ENCODE measurements at places on chromosomes 7 and 10. TPM values are rescaled to one million over a fixed set of nuclear protein-coding genes. Genes with fewer than 3 reads are reported as not detected.

The PNLIPRP2 gene
- total RNA-seq, result not detected

The IMPDH1 gene
- 54.1 TPM for total RNA-seq

The ABCA13 gene
- total RNA-seq, result 0.05 TPM

The THSD7A gene
- not detected for total RNA-seq

The PKD2L1 gene
- total RNA-seq, result not detected

The SAP25 gene
- 18.2 TPM for total RNA-seq

The HYAL4 gene
- not detected for total RNA-seq

The CTAGE8 gene
- total RNA-seq, result not detected

The LRRC61 gene
- 24.7 TPM for total RNA-seq

The MGMT gene
- 24.8 TPM for total RNA-seq

The ASB10 gene
- total RNA-seq, result not detected

The PHKG1 gene
- 1.8 TPM for total RNA-seq

The MCM10 gene
- 78.2 TPM for total RNA-seq

The ACTL6B gene
- total RNA-seq, result not detected

The CRTAC1 gene
- not detected for total RNA-seq

The SDHAF3 gene
- 14.7 TPM for total RNA-seq

The ACADSB gene
- 17.4 TPM for total RNA-seq

The BRI3 gene
- 38.3 TPM for total RNA-seq

The FAM25G gene
- total RNA-seq, result not detected

The PIK3CG gene
- 50.5 TPM for total RNA-seq

The ITGB8 gene
- 0.06 TPM for total RNA-seq

The ZNF273 gene
- 13.6 TPM for total RNA-seq

The ADCYAP1R1 gene
- not detected for total RNA-seq

The HOXA5 gene
- not detected for total RNA-seq

The ANKRD30A gene
- not detected for total RNA-seq

The OGDH gene
- total RNA-seq, result 136 TPM

The RELN gene
- total RNA-seq, result not detected

The CCDC172 gene
- not detected for total RNA-seq

The DLG5 gene
- total RNA-seq, result 4.8 TPM

The STEAP2 gene
- total RNA-seq, result not detected

The TRDMT1 gene
- 9.2 TPM for total RNA-seq

The FBXO24 gene
- 1.3 TPM for total RNA-seq

The SERPINE1 gene
- 1.2 TPM for total RNA-seq

The MACC1 gene
- total RNA-seq, result 1.5 TPM

The KCND2 gene
- total RNA-seq, result not detected

The FAM25C gene
- total RNA-seq, result not detected

The ADAM12 gene
- not detected for total RNA-seq

The SPAG6 gene
- total RNA-seq, result 6.0 TPM

The FXYD4 gene
- 0.37 TPM for total RNA-seq

The CLDN4 gene
- total RNA-seq, result 0.09 TPM

The KAZALD1 gene
- total RNA-seq, result not detected

The SUFU gene
- 12.9 TPM for total RNA-seq

The SPDYE18 gene
- total RNA-seq, result 0.70 TPM

The ST8SIA6 gene
- total RNA-seq, result not detected

The NPTX2 gene
- total RNA-seq, result not detected

The MYL10 gene
- total RNA-seq, result not detected

The TRPV5 gene
- not detected for total RNA-seq

The GPR22 gene
- not detected for total RNA-seq

Data from activated CD8-positive, alpha-beta memory T cell treated with anti-CD3 and anti-CD28 coated beads, Interleukin-2, amount 10 ng/mL, durations not matched to agents 7 days and 5 days (primary cell).